ENCODE measurements at places on chromosomes 12 and 14. TPM values are rescaled to one million over a fixed set of nuclear protein-coding genes. Genes with fewer than 3 reads are reported as not detected.

C12orf50 gene
- total RNA-seq: 0.07 TPM

SPIC gene
- total RNA-seq: not detected

PRKAG1 gene
- total RNA-seq: 50.9 TPM

OAS2 gene
- total RNA-seq: 196 TPM

TRIM9 gene
- total RNA-seq: 0.76 TPM

NTN4 gene
- not detected for total RNA-seq

CLEC2B gene
- total RNA-seq: 30.7 TPM

SLC7A8 gene
- 1.1 TPM for total RNA-seq

KRT1 gene
- total RNA-seq: not detected

PRIMA1 gene
- total RNA-seq: not detected

CLEC4E gene
- not detected for total RNA-seq

NPAS3 gene
- total RNA-seq: not detected
